Right atrium auricular region (tissue), 2 donors: ENCODE measurements at places on chromosomes 1 and 21. TPM values are rescaled to one million over a fixed set of nuclear protein-coding genes. Genes with fewer than 3 reads are reported as not detected.

- peak overlapping the region; percentile 87 for H3K27ac ChIP-seq
- H3K36me3 ChIP-seq = peaks cover 7% of the 10 kb centered on the region
- peak overlapping the region; percentile 66 for H3K4me3 ChIP-seq
- H3K4me1 ChIP-seq = no peaks in the 10 kb centered on the region
- no peaks in the 10 kb centered on the region for H3K27me3 ChIP-seq
- no peak for DNase-seq
These were observed 857 bp downstream of the GPX7 start for GRCh38 chr1:52602856-52603600.

GRCh38 chr21:18191139-18191538 is 53.5 kb upstream of the CHODL start:
- H3K36me3 ChIP-seq = no peaks in the 10 kb centered on the region
- no peak overlapping the region for H3K4me3 ChIP-seq

- peak overlapping the region; percentile 83 for H3K27ac ChIP-seq
- H3K4me1 ChIP-seq = no peaks in the 10 kb centered on the region
- H3K4me3 ChIP-seq = peak overlapping the region; percentile 58
These were observed 585 bp downstream of the NEGR1 start for GRCh38 chr1:72281637-72282270.

IL20 gene
- 0.20 TPM for total RNA-seq

TCEA3 gene
- 24.4 TPM for total RNA-seq

GCSAML gene
- not detected for total RNA-seq

OVAAL gene
- total RNA-seq = 0.70 TPM
